ENCODE measurements at places on chromosomes 1 and 21.

DNA sequence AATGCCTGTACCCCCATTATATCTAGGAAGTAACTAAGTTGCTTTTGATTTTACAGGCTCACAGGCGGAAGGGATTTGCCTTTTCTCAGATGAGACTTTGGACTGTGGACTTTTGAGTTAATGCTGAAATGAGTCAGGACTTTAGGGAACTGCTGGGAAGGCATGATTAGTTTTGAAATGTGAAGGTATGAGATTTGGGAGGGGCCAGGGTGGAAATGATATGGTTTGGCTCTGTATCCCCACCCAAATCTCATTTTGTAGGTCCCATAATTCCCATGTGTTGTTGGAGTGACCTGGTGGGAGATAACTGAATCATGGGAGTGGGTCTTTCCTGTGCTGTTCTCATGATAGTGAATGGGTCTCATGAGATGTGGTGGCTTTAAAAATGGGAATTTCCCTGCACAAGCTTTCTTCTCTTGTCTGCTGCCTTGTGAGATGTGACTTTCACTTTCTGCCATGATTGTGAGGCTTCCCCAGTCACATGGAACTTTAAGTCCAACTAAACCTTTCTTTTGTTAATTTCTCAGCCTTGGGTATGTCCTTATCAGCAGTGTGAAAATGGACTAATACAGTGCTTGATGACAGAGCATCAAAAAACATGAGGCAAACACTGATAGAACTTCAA lies 1119.5 kb downstream of the PLA2G4A start:
- DNase-seq: no peak

- peak; percentile 57 for DNase-seq
These were observed 114.3 kb downstream of the NMNAT2 start for GRCh38 chr1:183303901-183304300.

GRCh38 chr1:222896630-222897526 lies 82.0 kb downstream of the DISP1 start:
- DNase-seq: peak; percentile 60

DNA sequence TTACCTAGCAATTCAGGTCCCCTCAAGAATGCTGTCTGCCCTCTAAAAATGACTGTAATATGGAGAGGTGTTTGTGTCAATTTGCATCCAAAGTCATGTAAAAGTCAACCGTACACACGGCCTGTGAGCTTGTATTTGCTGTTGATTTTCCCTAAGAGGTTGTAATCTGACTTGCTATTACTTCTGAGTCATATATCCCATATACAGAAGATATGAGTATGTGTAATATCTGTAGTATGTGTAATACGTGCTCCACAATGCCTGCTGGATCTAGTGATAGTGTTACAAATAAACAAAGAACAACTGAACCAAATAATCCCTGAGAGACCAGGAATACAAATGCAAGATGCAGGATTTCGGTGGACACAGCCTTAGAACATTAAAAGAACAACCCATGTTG lies 1.4 kb upstream of the KCNJ6 start:
- DNase-seq: peak; percentile 71

All from M059J (cell line).